Suppressor macrophage (primary cell): ENCODE measurements at places on chromosomes 2 and 18.
A peak's percentile ranks its signal among the peaks of the same experiment; 100 is the strongest.

GRCh38 chr2:20050104-20050645 is 1.3 kb downstream of the LAPTM4A start:
- DNase-seq, result peak; percentile 96

DNA sequence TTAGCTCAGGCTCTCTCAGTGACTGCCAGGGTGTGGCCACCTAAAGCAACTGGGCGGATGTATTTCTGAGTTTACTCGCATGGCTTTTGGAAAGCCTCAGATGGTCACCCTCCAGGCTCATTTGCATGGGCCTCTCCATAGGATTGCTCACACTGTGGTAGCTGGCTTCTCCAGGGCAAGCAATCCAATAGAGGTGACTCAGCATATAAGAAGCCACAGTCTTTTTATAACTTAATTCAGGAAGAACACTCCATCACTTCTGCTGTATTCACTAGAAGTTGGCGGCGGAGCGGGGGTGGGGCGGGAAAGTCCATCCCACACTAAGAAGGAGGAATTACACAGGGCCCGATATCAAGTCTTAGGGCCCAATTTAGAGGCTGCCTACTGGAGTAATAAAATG is 3.6 kb upstream of the DOK6 start:
- no peak for DNase-seq

DNA sequence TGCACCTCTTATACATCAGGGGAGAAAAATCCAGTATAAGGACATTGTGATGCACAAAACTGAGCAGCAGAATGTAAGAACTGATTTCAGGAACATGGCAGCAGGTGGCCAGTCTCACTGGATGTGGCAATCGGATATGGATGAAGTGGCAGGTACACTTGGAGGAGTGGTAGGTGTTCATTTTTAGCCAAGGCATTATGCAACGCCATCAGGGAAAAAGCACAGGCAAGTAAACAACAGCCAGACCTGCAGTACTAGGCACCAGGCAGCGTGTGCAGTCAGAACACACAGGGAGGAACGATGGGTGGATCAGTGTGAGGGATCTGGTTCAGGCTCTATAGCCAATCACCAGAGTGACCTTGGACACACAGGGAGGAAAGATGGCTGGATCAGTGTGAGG is 77.4 kb upstream of the GCFC2 start:
- no peak for DNase-seq

DNA sequence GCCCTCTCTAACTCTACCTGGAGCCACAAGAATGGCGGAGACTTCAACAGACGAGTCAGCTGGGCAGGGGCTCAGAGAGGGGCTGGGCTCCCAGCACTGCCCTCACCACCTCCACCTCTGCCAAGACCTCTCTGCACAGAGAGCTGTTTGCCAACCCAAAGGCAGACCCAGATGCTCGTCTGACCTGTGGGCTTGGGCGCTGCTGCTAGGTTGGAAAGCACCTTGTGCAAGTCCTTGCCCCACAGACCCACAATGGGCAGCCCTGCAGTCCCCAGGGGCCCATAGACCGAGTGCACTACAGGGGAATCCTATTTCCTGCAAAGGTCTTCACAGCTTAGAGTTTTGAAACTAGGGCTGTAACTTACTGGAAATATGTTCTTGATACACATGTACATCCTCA is 13.3 kb downstream of the ACKR3 start:
- no peak for DNase-seq

DNA sequence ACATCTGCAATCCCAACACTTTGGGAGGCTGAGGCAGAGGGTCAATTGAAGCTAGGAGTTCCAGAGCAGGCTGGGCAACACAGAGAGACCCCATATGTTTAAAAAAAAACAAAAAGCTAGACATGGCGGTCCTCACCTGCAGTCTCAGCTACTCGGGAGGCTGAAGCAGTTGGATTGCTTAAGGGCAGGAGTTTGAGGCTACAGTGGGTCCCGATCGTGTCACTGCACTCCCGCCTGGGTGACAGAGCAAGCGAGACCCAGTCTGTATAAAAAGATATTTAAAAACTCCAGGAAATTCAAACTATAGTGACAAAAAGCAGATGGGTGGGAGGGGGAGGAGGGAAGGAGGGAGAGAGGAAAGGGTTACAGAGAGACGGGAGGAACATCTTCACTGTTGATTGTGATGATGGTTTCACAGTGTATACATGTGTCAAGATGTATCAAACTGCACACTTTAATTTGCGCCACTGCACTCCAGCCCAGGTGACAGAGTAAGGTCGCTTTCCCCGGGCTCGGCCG is 942 bp upstream of the ZNF236 start:
- DNase-seq, result peak; percentile 18
